ENCODE measurements at places on chromosomes 12 and 14. TPM values are rescaled to one million over a fixed set of nuclear protein-coding genes. Genes with fewer than 3 reads are reported as not detected.

GZMB gene
- not detected for total RNA-seq

ANO4 gene
- total RNA-seq = 0.48 TPM

ALDH1L2 gene
- total RNA-seq = 85.5 TPM

EPS8 gene
- 308 TPM for total RNA-seq

ANKRD33 gene
- not detected for total RNA-seq

DNA sequence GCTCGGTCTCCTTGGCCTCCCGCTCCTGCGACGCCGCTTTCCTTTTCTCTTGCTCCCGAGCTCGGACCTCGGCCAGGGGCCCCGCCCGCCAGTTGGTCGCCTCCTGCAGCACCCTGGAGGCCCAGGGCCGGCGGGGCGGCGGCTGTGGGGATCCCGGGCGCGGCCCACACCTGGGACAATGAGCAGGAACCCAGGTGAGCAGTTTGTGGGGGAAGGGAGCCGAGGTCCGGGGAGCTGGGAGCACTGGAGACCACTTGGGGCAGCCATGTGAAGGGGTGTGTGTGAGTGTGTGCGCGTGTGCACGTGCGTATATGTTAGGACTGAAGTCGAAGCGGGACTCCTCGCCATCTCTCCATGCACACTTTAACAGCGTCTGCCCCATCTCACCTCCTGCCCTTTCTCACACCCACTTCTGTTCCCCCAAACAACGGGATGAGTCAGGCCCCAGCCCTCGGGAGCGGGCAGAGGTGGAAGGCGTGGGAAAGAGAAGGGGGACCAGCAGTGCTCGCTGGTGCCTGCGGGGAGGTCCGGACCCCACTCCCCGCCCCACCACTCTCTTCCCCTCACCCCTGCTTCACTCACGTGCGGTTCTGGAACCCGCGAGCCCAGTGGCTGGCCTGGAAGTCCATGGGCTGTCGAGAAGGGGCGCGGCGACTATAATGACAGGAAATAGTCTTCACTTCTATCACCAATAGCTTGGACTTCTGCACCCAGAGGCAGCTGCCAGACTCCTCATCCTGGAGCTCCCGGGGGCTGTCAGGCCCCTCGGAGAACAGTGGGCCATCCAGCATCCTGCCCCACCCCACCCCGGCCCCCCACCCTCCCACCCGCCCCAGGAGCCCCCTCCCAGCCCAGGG, 450 bp downstream of the DDN start:
- peaks cover 17% of the 10 kb centered on the region for H3K36me3 ChIP-seq
- no peak for DNase-seq
- H3K4me3 ChIP-seq = peak overlapping the region; percentile 40
- no peak overlapping the region for H3K27ac ChIP-seq

DNA sequence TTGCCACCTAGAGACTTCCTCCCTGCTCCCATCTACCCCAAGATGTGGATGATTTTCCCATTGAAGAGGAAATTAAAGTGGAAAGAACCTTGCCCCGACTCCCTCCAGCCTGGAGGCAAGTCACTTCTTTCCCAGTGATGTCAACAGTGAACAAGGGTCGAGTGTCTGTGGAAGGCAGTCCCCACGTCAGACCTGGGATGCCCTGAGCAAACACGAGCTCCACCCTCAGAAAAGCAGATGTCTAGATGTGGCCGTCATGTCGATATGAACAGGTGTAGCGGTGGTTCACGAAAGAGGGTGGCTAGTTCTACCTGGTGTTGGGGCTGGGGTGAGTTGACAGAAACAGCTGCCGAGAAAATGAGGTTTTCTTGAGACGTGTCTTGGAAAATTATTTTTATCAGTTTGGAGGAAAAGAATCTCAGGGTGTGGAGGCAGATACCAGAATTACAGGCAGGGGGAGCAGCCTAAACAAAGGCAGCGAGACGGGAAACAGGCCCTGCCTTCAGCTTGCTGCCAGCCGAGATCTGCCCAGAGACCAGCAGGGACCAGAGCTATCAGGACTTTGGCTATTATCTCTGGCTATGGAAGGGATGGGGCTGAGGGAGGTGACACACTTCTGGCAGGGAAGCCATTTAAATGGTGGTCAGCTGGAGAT, 25.9 kb downstream of the SYNDIG1L start:
- H3K27me3 ChIP-seq = peaks cover 67% of the 10 kb centered on the region
- H3K4me1 ChIP-seq = peaks cover 12% of the 10 kb centered on the region
- H3K27ac ChIP-seq = no peak overlapping the region
- DNase-seq = no peak
- H3K4me3 ChIP-seq = no peak overlapping the region

GRCh38 chr14:105119408-105120025, 49.1 kb downstream of the JAG2 start:
- no peaks in the 10 kb centered on the region for H3K36me3 ChIP-seq
- H3K27me3 ChIP-seq = peaks cover 80% of the 10 kb centered on the region
- H3K4me1 ChIP-seq = no peaks in the 10 kb centered on the region
- DNase-seq = peak; percentile 69

DNA sequence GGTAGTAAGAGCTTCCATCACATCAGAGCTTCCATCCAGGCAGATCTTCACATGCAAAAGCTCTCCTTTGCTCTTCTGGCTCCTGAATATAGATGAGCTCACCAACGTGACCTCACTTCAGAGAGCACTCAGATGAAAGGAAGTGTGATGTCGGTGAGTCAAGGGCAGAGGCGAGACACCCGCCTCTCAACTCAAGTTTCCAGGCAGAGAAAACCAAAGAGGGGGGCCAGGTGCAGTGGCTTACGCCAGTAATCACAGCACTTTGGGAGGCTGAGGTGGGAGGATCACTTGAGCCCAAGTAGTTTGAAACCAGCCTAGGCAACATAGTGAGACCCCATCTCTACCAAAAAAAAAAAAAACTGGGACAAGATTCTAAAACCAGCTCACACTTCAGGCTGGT, 126.9 kb downstream of the DUSP6 start:
- peaks cover 24% of the 10 kb centered on the region for H3K4me1 ChIP-seq
- H3K36me3 ChIP-seq = no peaks in the 10 kb centered on the region
- H3K27ac ChIP-seq = peak overlapping the region; percentile 58
- H3K27me3 ChIP-seq = no peaks in the 10 kb centered on the region

- H3K4me3 ChIP-seq = no peak overlapping the region
- H3K36me3 ChIP-seq = peaks cover 4% of the 10 kb centered on the region
- no peaks in the 10 kb centered on the region for H3K27me3 ChIP-seq
- peak overlapping the region; percentile 83 for H3K27ac ChIP-seq
- H3K4me1 ChIP-seq = peaks cover 57% of the 10 kb centered on the region
These were observed 60.1 kb upstream of the PYGL start for GRCh38 chr14:51004352-51004800.

DNA sequence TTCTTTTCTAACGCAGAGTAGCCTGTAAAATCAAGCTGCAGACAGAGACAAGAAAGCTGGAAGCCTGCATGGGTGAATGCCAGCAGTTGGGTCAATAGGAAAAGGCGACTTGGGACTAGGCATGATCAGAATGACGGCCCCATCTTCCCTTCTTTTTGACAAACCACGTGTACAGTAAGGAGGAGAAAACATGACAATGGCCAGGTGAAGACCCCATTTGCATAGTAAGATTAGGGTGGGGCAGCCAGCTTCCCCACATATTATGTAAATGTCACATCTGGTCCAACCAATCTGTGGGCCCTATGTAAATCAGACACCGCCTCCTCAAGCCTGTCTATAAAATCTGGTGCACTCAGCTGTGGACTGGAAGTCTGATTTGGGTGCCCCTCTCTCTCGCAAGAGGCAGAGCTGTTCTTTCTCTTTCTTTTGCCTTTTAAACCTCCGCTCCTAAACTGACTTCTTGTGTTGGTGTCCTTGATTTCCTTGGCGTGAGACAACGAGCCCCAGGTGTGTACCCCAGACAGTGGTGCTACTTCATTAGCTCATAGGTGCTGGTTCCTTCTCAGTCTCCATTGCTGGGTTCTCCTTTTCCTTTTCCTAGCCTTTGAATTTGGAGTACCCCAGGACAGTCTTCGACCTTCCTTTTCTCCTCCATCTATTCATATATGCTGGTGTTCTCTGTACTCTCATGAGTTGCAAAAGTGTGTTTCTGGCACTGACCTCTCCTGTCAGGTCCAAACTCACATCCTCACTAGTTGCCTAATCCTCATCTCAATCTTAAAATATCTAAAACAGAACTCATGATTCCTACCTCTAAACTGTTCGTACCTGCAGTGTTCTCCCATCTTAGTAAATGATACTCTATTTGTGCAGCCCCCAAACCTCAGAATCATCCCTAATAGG, 9.4 kb upstream of the DHRS7 start:
- no peak overlapping the region for H3K4me3 ChIP-seq
- DNase-seq = no peak
- H3K27ac ChIP-seq = no peak overlapping the region
- peaks cover 3% of the 10 kb centered on the region for H3K27me3 ChIP-seq
- H3K4me1 ChIP-seq = no peaks in the 10 kb centered on the region
- H3K36me3 ChIP-seq = no peaks in the 10 kb centered on the region

DNA sequence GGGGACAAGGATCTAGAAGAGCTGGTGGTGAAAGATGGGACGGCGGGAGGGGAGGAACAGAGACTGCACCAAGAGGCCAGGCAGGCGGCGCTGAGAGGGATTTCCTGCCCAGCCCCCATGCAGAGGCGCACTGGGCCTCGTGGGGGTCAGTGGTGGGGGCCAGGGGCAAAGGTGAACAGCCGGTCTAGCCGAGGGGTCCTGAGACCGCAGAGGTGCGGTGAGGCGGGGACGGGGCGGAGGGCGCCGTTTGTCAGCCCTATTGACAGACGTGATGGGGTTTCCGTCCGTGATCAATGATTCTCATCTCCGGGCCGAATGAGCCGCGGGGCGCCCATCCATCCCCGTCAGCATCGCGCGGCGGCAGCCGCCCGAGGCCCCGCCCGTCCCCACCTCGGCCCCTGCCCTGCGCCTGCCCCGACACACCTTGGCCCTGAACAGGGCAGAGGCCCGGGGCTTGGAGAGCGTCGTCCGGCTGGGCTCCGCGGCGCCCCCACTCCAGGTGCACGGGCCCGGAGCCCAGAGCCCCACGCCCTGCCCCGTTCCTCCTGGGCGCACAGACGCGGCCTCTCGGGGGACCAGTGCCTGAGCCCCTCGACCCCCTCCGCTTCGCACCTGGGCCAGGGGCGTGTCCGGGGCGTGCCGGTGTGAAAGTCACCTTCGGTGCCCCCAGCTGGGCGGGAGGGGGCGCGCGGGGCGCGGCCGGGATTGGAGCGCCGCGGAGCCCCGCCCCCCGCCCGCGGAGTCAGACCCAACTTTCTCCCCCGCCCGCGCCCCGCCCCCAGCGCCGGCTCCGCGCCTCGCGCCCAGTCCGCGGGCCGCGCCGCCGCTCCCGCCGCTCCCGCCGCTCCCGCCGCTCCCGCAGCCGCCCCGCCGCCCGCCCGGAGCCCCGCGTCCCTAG, at the start of gene NXPH4:
Gene NXPH4 (plus strand): TSS at position 781 of the 898 bp plus-strand sequence. CDS start 176 bp downstream, outside the sequence.
- DNase-seq = no peak
- peak within 1 kb of the TSS; percentile 49 for H3K27ac ChIP-seq
- peaks cover 75% of the 10 kb centered on the region for H3K4me1 ChIP-seq
- H3K27me3 ChIP-seq = peaks cover 9% of the 10 kb centered on the region

- peak overlapping the region; percentile 69 for H3K27ac ChIP-seq
- no peak for DNase-seq
- H3K4me1 ChIP-seq = peaks cover 63% of the 10 kb centered on the region
- H3K36me3 ChIP-seq = peaks cover 19% of the 10 kb centered on the region
- H3K27me3 ChIP-seq = no peaks in the 10 kb centered on the region
These were observed 6.2 kb downstream of the CMKLR1 start for GRCh38 chr12:108332791-108333382.

- no peak overlapping the region for H3K4me3 ChIP-seq
- H3K27ac ChIP-seq = no peak overlapping the region
- peaks cover 8% of the 10 kb centered on the region for H3K4me1 ChIP-seq
- no peak for DNase-seq
- H3K27me3 ChIP-seq = peaks cover 1% of the 10 kb centered on the region
These were observed 62.2 kb downstream of the EMP1 start for GRCh38 chr12:13258717-13259119.

- no peak overlapping the region for H3K27ac ChIP-seq
- H3K4me1 ChIP-seq = peaks cover 9% of the 10 kb centered on the region
- no peak overlapping the region for H3K4me3 ChIP-seq
- no peaks in the 10 kb centered on the region for H3K27me3 ChIP-seq
- no peak for DNase-seq
- H3K36me3 ChIP-seq = no peaks in the 10 kb centered on the region
These were observed 319.1 kb downstream of the ZFP36L1 start for GRCh38 chr14:68473794-68474193.

DNA sequence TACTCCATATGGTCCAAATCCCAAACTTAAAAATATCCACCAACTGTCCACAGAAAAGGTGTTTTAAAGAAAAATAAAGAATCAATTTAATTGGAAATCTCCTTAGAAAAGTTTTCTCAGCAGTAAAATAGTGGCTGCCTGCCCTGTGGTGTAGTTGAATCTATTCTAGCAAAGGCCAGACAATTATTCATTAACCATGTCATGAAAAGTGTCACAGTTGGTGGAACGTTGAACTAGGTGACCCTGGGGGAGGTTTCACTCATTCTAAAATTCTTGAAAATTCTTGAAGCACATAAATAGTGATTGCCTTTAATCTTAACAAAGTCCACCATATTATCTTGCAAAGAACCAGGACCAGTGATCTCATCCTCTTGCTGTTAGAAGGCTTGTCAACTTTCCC, 78.4 kb upstream of the GZMB start:
- DNase-seq = no peak
- no peaks in the 10 kb centered on the region for H3K36me3 ChIP-seq
- H3K4me3 ChIP-seq = no peak overlapping the region
- no peaks in the 10 kb centered on the region for H3K4me1 ChIP-seq

All from osteocyte (in vitro differentiated cells).